ENCODE measurements at places on chromosomes 3 and 15. TPM values are rescaled to one million over a fixed set of nuclear protein-coding genes. Genes with fewer than 3 reads are reported as not detected.

GRCh38 chr3:66093981-66094380 is 55.3 kb upstream of the MAGI1 start:
- no peak for DNase-seq

The CCDC50 gene
- polyA plus RNA-seq = 66.4 TPM

- no peak for DNase-seq
Observed at GRCh38 chr15:69538379-69538778, 85.8 kb downstream of the RPLP1 start.

The MAP6D1 gene
- polyA plus RNA-seq = 1.3 TPM

DNA sequence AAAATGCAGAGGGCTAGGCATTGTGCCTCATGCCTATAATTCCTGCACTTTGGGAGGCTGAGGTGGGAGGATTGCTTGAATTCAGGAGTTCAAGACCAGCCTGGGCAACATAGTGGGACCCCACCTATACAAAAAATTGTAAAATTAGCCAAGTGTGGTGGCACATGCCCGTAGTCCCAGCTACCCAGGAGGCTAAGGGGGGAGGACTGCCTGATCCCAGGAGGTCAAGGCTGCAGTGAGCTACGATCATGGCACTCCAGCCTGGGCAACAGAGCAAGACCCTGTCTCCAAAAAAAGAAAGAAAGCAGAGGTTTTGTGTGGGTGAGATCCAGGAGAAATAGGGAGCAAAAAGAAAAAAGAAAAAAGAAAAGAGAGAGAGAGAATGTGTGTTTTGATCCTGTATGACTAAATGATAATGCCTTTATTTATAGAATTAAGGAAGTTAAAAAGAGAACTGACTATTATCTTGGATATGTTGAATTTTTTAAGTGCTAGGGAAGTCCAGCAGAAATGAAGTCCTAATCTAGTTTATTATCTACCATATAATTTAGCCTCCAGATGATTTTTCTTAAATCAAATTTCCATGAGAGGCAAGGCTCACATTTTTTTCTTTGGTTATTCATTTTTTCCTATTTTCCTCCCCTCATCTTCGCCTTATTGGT is 4.8 kb downstream of the TTBK2 start:
- DNase-seq = no peak

GRCh38 chr3:45226206-45226915 is at the start of gene TMEM158:
TSS of gene TMEM158 (minus strand) at chr3:45226287. CDS start at chr3:45226027, 260 bp downstream.
- no peak for DNase-seq

The ARGFX gene
- not detected for polyA plus RNA-seq

GRCh38 chr15:75008629-75009326 is 13.4 kb downstream of the SCAMP5 start:
- no peak for DNase-seq

- DNase-seq = no peak
Observed at GRCh38 chr3:23926736-23927135, 9.8 kb downstream of the RPL15 start.

DNA sequence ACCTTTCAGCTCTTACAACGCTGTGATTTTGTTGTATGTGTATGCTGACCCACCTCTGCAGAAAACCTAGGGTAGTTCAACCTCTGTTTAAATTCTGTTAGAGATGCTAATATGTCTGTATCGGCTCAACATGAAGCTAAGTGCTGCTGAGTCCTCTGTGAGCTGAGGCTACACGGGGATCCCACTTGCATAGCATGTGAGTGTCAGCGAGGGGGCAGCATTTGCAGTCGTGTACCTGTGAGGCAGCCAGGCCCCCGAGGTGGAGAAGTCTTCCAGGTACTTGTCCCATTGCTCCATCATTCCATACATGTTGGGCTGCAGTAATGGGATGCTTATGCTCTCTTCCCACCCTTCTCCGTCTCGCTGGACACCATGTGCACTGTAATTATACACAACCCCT is 3.7 kb downstream of the MKRN2OS start:
- DNase-seq = no peak

The OR5K2 gene
- not detected for polyA plus RNA-seq

The MTFMT gene
- polyA plus RNA-seq = 14.3 TPM

The TMEM207 gene
- polyA plus RNA-seq = 19.7 TPM

The HYKK gene
- 7.2 TPM for polyA plus RNA-seq

The GATA2 gene
- polyA plus RNA-seq = 56.7 TPM

The ARPP21 gene
- 2.1 TPM for polyA plus RNA-seq

DNA sequence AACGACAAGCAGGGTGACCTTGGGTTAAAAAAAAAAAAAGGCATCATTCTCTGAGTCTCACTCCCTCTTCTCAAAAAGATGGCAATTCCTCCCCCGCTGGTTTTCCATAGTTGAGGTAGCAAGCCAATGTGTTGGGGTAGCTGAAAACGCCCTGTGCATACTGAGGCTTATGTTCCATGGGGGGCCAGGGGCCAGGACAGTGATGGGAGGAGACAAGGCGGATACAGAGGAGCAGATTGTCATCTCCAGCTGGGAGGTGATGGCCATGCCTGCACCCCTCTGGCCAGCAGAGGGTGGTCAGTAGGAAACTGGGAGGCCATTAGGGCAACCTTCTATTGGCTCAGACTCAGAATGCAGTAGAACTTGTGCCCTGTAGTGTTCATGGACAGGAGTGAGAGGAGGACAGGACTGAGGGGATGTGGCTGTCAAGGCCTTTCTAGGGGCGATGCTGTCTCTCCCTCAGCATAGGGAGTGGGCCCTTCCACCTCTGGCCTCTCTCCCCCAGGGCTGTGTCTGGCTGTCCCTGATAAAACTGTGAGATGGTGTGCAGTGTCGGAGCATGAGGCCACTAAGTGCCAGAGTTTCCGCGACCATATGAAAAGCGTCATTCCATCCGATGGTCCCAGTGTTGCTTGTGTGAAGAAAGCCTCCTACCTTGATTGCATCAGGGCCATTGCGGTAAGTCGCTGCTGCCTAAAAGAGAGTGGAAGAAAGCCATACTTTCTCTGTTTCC is 1.9 kb downstream of the TF start:
- DNase-seq = no peak

The OR5K3 gene
- not detected for polyA plus RNA-seq

DNA sequence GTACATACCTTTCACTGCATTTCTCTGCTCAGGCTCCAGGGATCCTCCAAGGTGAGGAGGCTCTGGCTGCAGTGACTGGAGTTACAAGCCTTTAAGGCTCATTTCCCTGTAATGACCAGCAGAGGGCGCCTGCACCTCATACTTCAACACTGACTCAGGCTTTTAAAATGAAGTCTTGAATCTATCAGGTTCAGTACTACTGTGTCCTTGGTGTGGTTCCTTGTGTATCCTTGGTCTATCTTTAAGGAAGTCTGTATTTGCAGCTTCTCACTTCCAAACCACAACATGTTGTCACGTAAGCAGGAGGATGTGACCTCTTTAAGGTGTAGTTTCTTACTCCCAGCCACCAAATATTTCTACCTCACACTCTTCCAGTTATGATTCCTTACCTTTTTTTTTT is 122.5 kb upstream of the ZBED2 start:
- DNase-seq = peak; percentile 68

GRCh38 chr15:52464478-52464877 is 64.2 kb downstream of the MYO5A start:
- DNase-seq = no peak

The IGDCC3 gene
- 10.6 TPM for polyA plus RNA-seq

DNA sequence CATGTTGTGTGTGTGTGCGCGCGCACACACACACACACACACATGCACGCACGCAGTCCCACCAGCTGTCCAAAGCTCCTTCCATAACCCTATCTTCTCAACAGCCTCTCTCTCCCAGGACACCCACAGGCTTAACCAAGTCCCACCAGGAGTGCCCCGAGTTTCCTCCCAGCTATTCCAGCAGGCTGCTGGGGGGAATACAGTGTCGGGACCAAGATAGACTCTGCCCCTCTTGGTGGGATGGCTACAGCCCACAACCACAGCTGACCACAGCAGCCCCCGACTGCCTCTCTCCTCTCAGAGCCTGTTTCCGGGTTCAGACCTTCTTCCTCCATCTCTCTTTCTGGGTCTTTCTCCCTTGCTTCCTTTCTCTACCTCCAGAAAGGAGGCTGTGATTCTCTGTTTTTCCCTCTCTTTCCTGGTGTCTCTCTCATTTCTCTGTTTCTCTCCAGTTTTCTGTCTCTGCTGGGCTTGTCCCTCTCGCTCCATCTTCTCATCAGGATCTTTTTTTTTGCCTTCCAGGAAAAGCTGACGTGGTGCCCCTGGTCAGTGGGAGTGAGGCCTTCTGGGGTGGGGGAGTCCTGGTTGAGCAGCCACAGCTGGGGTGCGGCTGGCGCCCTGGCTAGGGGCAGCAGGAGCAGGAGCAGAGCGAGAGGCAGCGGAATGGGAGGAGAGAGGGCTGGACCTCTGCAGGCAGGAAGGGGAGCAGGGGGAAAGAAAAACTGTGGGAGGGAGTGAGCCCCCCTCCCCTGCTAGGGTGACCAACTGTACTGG is 3.3 kb upstream of the ISLR start:
- DNase-seq = no peak

GRCh38 chr3:196965804-196966173 is 2.8 kb downstream of the PIGZ start:
- DNase-seq = no peak

GRCh38 chr3:30309961-30310954 is 296.1 kb upstream of the TGFBR2 start:
- no peak for DNase-seq

DNA sequence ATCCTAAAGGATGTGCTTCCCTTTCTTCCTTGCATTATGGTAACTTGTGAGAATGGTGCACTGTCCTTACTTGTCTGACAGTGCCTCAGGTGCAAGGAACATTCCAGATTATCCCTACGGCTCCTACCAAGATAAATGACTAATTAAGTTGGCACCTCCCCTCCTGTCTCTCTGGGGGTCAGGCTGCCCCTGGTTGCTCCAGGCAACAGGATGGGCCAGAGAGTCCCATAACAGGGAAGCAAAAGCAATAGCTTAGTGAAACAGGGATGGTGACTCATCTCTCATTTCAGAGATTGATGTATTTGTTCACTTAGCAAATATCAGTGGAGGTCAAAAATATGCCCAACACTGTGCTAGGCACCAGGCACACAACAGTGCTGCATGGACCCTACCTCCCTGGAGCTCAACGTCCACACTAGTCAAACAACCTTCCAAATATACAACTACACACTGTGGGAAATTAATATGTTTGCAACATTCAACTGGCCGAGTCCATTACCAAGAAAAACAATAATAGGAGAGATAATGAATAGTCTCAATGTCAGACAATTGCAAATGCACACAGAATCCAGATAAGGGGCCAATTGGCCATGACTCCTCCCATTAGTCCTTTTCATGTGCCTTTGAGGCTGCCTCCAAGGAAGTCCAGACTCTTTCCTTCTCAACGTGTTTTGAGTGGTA is 249.0 kb downstream of the TLE3 start:
- DNase-seq = no peak

DNA sequence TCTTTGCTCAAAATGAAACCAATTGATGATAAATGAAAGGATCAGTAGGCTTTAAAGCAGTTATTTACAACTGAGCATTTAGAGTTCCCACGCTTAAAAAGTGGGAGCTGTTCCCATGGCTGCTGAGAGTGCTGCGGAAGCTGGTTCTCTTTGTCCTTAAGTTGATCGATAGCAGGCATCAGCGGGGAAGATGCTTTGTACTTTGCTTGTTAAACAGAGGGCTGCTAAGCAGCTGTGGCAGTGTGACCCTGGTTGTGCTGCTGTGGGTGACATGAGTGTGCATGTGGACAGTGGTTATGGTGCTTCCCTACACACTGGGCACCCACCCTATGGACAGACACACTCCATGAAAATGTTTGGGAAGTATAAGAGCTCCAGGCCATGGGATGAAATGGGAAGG is 96.3 kb downstream of the PTPRG start:
- DNase-seq = no peak

- DNase-seq = no peak
Observed at GRCh38 chr3:119778811-119779210, 3.1 kb upstream of the NR1I2 start.

DNA sequence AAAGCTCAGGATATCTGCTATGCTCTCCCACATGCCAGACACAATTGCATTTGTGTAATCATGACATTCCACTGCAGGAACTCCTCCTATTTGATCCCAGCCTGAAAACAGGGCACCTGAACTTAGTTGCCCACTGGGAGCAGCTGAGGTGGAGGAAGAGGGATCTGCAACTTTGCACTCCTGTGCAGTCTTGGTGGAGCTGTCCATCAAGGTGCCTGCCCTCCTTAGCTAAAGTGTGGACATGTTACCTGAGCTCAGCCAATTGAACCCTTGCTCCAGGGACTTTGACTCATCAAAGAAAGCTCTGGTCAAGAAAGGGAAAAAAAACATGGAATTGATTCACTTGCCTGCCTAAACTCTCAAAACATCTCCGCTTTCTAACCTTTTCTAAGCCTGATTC is 33.3 kb upstream of the TUBGCP5 start:
- no peak for DNase-seq

DNA sequence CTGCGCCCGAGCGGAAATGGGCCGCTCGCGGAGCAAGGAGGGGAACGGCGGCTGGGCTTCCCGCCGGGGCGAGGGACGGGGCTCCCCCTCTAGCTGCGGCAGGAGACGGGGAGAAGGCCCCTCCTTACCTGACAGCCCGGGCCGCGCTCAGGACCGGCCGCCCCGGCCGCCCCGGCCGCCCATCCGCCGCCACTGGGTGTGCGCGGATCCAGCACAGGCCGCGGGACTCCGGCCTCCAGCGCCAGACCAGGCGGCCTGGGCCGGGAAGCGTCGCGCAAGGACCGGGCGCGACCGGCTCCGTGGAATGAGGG is 296 bp downstream of the TPRA1 start:
- no peak for DNase-seq

GRCh38 chr3:58469096-58469495 is 22.8 kb upstream of the KCTD6 start:
- DNase-seq = no peak

DNA sequence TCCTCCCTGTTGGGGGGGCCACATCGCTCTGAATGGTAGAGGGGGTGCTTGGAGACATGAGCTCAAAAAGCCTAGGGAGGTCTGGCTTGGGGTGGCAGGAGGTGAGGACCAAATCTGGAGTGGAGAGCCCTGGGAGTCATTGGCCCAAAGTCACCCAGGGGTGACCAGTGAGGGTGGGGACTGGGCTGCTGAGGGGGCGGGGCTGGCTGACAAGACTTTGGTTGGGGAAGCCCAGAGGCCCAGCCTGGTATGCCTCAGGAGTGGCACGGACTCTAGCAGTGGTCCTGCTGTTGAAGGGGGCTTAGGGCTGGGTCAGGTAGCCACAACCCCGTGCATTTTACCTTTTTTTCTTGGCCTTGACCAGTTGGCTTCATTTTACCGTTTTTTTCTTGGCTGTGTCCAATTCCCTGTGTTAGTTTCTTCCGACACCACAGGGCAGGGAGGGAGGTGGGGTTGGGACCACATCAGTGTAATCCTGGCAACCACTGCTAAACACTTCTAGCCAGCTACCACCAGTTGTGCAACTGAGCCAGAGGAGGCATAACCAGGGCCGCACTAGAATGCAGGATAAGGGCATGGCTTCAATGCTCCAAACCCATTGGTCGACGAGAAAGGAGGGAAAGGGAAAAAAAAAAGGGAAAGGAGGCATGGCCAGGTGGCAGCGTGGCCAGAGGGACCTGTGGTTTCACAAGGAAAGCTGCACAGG is 105.3 kb upstream of the C2CD4B start:
- no peak for DNase-seq

DNA sequence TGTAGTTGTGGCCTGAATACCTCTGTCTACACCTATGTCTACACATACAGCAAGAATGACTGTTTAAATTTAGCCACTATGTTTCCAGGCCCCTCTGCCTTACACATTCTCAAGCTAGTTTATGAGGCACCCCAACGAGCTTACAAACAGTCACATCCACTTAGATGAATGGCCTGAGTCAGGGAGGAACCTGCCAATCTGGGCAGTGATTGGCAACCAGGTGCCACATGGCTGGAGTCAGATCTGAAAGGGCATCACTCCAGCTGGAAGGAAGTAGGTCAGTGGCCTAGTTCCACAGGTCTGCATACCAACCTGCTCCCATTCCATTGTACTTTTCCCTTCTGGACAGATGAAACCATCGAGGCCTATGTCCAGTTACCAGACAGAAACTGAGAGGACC is 136.3 kb downstream of the FOXP1 start:
- DNase-seq = no peak
